ENCODE measurements at places on chromosomes 5 and 9.

DNA sequence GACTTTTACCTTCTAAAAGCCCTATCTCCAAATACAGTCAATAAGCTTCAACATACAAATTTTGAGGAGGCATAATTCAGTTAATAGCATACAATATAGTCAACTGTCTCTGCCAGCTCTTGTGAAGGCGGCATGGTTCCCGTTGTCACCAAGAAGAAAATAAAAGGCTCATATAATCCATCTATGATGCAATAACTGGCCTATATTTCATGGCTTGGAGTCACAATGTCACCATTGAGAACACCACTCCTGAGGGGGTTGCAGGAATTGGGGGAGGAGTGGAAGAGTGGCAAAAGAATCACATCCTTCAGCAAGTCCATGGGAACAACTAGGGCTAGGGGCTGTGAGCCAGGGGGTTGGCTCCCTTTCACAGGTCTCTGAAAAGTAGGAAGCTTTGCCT, 16.0 kb upstream of the ASTN2 start:
- DNase-seq: no peak

GRCh38 chr9:34976992-34977391, 12.6 kb upstream of the DNAJB5 start:
- DNase-seq: no peak

- DNase-seq: no peak
These were observed 101.1 kb downstream of the TMEM215 start for GRCh38 chr9:32884482-32884881.

GRCh38 chr5:157267761-157268480, 2.0 kb downstream of the CYFIP2 start:
- DNase-seq: peak; percentile 13

GRCh38 chr5:175328176-175328575, 115.8 kb downstream of the DRD1 start:
- DNase-seq: no peak

DNA sequence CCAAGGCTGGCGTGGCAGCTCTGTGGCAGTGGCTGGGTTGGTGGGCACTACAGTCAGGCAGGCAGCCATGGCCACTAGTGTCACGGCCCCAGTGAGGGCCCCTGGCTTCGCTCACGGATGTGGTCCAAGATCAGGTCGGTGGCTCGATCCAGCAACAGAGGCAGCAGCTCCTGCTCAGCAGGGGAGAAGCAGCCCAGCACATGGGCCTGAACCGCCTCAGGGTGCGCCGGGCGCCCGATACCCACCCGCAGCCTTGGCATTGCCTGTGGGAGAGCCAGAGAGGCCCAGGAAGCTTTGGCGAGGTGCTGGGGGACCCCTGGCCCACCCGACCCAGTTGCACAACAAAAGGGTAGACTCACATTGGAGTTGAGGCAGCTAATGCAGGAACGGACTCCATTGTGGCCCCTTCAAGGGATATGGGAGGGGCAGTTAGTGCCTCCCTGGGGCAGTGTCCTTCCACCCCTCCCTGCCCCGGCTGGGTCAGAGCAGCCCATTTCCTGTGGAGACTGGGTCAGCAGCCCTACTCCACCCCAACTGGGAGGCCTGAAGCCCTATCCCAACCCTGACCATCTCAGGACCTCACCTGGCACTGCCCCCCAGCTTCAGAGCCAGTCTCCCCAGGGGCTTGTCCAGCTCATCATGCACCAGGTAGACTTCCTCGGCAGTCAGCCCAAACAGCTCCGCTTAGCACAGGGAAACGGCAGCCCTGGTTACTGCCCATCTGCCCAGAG, 1.3 kb downstream of the PTRH1 start:
- no peak for DNase-seq

DNA sequence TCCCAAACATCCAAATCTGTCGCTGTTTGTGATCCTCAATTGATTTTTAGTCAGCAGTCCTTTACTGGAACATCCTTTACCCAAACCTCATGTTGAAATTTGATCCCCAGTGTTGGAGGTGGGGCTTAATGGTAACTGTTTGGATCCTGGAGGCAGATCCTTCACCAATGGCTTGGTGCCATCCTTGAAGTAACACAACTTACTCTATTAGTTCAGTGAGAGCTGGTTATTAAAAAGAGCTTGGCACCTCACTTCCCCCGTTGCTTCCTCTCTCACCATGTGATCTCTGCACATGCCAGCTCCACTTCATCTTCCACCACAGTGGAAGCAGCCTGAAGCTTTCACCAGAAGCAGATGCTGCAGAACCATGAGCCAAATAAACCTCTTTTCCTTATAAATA, 40.3 kb downstream of the DNAJB5 start:
- DNase-seq: no peak

- DNase-seq: no peak
These were observed 1104.4 kb upstream of the SEMA6A start for GRCh38 chr5:117679046-117679445.

DNA sequence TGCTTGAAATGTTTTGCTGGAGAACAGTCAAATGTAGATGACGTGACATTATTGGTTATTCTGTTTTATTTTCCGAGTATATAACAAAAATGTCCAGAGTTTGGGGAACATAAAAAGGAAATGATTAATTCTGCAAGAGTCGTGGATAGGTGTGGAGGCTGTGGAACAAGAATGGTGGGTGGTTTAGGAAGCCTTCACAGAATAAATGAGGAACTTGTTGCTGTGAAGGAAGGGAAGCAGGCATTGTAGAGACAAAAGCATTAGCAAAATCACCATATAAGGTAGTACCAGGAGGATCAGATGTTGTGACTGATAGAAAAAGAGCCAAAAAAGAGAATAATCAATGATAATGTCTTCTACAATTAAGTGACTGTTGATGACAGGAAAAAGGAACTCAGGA, 66.2 kb upstream of the CNTLN start:
- no peak for DNase-seq

DNA sequence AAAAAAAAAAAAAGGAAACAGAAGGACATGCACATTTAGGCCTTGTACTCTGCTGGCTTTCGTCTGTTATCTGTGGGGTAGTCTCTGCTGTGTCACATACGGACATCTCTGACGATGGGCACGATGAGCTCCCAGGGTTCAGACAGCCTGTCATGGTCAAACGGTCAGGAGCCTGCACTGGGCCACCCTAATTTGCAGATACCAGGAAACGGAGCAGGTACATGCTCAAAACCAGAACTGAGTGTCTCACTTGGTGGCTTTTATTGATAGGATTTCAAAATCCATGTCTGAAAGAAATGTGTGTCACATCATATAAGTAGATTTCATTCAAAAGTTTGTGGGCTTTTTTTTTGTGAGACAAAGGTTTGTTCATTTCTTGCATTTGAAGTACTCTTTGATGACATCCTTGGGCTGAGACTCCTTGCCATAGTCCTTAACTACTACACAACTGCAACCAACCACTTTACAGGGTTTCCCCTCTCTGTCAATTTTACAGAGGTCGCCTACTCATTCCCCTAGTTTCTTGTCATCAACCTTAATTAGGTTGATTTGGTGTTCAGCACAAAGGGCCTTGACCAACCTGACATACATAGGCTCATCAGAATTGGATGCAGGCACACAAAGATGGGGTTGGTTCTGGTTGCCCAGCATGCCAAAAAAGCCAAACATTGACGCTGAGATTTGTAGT, 9.0 kb downstream of the CKMT2 start:
- no peak for DNase-seq

DNA sequence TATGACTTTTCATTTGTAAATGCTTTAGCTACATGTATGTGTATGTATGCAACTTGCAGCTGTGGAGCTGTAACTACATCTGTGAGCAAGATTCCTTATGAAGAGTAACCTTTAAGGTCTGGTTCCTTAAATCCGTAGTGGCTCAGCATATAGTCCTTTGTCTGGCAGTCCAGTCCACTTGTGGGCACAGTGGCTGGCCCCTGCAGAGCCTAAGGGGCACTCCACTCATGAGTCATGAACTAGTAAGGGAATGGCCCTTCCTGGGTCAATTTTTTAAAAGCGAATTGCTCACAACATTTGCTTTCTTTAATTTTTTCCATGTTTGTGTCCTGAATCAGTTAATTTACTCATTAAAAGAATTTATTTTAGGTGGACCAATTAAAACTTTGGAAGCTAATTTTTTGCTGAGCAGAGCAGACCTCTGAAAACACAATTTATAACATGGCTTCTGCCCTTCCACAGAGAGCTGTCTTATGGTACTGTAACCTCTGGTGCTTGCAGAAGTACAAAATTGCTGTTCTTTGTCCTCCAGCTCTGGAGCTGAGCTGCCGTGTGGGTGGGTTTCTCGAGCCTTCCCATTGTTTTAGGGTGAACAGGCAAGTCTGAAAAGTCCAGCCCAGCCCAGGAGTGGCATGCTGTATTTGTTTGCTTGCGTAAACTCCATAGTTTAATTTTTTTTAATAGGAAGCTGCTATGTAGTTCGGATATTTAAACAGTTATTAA, 110.1 kb downstream of the MVB12B start:
- no peak for DNase-seq

- peak; percentile 89 for DNase-seq
These were observed 14.3 kb upstream of the TIFAB start for GRCh38 chr5:135466178-135467050.

GRCh38 chr9:4933177-4933576, 51.9 kb upstream of the JAK2 start:
- DNase-seq: no peak

- peak; percentile 87 for DNase-seq
These were observed 218.8 kb upstream of the ADAMTSL1 start for GRCh38 chr9:18255158-18255629.

GRCh38 chr5:135480511-135480910, 28.4 kb upstream of the TIFAB start:
- no peak for DNase-seq

DNA sequence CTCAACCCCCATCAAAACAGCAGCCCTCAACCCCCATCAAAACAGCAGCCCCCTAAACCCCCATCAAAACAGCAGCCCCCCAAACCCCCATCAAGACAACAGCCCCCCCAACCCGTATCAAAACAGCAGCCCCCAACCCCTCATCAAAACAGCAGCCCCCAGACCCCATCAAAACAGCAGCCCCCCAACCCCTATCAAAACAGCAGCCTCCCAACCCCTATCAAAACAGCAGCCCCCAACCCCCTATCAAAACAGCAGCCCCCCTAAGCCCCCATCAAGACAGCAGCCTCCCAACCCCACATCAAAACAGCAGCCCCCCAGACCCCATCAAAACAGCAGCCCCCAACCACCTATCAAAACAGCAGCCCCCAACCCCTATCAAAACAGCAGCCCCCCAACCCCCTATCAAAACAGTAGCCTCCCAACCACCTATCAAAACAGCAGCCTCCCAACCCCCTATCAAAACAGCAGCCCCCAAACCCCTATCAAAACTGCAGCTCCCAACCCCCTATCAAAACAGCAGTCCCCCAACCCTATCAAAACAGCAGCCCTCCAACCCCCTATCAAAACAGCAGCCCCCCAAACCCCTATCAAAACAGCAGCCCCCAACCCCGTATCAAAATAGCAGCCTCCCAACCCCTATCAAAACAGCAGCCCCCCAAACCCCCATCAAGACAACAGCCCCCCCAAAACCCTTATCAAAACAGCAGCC, 1.2 kb downstream of the TPPP start:
- no peak for DNase-seq

DNA sequence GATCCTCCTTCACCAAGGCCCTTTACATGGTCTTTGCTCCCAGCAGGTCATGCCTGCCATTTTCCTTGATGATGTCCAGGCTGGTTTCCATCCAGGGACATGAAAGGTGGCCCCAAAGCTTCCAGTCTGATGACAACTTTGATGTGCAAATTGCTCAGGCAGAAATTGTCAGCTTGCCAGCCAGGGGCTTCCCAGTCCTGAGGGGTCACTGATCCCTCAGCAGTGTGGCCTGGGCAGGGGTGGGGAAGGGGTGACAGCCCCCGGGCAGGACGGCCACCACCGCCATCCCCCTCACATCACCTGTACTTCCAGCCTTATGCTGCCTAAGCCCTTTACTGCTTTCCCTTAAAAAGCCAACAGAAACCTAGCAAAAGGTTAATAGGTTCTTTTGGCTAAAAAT, 96.3 kb downstream of the ANKRD33B start:
- DNase-seq: no peak

- no peak for DNase-seq
These were observed 31.6 kb downstream of the SLC6A7 start for GRCh38 chr5:150221471-150221870.

DNA sequence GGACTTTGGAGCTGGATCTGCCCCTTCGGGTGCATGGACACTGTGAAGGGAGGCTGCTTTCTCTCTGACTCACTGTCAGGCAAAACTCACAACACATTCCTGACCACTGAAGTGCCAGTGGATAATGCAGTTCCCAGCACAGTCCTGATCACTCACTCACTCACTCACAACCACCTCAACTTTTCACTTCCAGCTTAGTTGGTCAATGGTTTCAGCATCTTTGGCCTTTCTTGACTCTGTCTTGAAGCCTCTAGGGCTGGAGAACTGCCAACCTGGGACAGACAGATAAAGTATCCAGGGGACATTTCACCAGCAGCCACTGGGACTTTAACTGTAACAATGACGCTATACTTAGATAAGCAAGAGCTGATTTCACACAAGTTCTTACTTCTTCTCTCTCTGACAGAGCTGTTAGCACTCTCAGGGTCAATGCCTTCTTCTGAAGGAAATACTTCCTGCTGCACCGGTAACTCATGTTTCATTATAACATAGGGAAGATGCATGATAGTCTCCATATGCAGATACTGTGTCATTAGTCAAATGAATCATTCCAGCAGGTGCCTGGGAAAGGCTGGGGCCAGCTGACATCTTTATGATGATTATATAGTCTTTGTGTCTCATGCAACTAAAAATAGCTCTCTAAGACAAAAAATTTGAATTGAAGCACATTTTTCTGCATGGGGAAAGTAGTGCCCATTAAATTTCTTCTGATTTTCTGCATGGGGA, 499.0 kb downstream of the SEMA5A start:
- DNase-seq: no peak

DNA sequence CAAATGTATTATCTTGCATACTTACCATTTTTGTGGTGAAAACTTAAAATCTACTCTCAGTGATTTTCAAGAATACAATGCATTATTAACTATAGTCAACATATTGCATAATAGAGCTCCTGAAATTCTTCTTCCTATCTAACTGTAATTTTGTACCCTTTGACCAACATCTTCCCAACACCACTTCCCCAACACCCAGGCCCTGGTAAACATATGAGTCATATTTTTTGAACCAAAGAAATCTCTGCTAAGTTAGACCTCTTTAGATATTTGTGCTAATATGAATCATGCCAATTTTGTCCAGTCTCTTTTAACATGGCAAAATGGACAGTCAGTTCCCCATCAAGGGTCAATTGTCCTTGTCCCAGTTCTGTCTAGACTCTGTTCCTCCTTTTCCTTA, 18.5 kb upstream of the RGS7BP start:
- no peak for DNase-seq

- DNase-seq: no peak
These were observed 18.8 kb upstream of the FCN1 start for GRCh38 chr9:134936346-134937163.

DNA sequence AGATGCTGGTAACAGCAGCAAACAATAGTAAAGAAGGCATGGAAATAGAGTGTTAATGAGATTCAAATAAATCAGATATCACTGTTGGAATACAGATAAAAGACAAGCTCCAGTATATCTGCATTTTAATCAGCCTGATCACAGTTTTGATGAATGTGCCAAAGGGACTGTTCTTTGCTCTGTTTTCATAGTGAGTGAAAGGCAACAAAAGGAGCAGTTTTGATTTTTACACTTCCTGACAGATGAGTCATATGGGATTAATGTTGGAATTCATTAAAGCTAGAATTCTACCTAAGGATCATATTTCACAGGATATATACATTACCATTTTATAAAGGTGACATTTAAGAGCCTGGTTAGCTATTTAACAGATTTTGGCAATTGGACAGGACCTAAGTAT, 743.3 kb upstream of the PTPRD start:
- no peak for DNase-seq

GRCh38 chr5:8538821-8539220, 669.9 kb downstream of the MTRR start:
- no peak for DNase-seq

GRCh38 chr9:3682186-3682585, 156.4 kb upstream of the RFX3 start:
- no peak for DNase-seq
